ENCODE measurements at places on chromosomes 11 and 22.
A peak's percentile ranks its signal among the peaks of the same experiment; 100 is the strongest.

DNA sequence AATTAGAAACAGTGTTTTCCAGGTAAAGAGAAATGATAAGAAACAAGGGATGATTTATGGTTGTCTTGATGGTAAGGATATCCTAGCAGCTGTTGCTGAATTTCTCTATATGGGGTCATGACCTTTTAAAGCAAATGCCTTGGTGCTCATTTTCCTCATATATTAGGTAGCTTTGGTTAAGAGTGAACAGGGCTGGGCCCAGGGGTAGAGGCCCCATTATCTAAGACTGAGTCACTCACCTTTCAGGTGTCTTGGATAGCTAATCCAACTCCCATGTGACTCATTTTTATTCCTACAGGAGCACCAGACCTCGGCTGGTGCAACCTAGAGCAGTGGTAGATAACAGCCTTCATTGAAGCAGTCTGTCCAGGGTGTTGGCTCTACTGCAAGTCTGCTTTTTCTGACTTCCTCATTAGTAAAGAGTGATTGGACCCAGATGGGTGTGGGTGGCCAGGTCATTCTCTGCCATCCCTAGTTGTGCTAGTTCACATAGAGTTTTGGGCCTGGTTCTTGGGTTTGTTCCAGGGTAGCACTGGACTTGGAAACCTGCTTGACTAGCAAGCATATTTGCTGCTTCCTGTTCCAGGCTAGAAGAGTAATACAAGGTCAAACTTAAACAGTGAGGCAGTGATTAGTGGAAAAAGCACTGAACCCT lies 37.4 kb downstream of the CTNND1 start:
- peak; percentile 46 for DNase-seq

GRCh38 chr11:2298795-2299761 lies 2.6 kb downstream of the C11orf21 start:
- DNase-seq = no peak

DNA sequence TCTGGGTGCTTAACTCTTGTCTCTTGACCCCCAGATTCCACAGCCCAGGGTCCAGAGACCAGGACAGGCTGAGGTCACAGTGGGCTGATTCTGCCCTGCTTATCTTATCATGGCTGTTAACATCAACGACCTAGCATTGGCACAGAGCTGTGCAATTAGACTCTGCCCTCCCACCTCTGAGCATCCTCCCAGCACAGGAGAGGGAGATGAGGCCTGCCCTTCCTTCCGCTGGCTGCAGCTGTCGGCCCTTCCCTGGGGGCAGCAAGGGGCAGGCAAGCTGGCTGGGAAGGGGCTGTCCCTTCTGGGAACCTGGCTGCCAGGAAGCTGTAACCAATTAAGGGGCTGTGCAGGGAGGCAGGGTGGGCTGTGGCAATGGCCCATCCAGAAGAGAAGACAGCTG lies 22.5 kb downstream of the LRRC10B start:
- no peak for DNase-seq

DNA sequence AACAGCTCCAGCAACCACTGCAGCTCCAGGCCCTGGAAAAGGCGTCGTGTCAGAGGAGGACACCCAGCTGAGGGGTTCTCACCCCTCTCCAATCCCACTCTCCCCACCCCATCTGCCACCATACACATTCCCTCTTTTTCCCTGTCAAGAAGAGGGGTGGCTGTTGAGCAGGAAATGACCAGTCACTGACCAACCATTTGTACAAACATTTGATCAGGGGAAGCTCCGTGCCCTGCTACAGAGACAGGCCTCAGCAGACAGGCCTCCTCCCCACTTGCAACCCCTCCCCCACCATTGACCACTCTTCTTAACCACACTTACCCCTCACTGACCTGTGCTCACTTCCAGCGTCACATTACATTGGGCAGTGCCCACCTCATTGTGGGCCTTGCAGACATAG lies 2.3 kb upstream of the VSIG2 start:
- peak; percentile 52 for DNase-seq

GRCh38 chr11:68468217-68468828 lies 7.8 kb downstream of the PPP6R3 start:
- no peak for DNase-seq

- no peak for DNase-seq
Measured at GRCh38 chr11:9193316-9193715, 71.8 kb downstream of the DENND5A start.

DNA sequence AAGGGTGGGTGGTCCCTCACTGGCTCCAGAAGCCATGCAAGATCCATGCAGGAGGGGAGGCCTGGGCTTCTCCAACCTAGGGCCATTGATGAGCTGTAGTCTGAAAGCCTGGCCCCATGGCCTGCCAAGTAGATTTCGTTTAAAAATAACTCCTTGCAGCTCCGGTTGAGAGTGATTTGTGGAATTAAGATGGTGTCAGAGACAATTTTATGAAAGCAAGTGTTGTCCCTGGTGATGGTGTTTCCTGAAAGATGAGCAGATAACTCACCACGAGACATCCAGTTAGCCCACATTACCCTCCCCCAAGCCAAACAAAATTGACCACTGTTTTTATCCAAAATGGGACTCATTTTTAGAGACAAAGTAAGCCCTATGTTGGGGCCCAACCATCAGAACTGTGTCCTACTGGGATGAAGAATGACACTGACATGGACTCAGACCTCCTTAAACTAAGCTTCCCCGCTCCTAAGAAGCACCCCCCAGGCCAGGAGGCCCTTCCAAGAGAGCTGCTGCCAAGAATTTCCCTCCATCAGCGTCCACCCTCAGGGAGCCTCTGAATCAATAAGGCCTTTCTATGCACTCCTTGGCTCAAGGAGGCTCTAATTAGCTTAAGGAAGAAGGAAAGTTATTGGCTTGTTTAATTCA lies 174.2 kb upstream of the NCAM1 start:
- no peak for DNase-seq

DNA sequence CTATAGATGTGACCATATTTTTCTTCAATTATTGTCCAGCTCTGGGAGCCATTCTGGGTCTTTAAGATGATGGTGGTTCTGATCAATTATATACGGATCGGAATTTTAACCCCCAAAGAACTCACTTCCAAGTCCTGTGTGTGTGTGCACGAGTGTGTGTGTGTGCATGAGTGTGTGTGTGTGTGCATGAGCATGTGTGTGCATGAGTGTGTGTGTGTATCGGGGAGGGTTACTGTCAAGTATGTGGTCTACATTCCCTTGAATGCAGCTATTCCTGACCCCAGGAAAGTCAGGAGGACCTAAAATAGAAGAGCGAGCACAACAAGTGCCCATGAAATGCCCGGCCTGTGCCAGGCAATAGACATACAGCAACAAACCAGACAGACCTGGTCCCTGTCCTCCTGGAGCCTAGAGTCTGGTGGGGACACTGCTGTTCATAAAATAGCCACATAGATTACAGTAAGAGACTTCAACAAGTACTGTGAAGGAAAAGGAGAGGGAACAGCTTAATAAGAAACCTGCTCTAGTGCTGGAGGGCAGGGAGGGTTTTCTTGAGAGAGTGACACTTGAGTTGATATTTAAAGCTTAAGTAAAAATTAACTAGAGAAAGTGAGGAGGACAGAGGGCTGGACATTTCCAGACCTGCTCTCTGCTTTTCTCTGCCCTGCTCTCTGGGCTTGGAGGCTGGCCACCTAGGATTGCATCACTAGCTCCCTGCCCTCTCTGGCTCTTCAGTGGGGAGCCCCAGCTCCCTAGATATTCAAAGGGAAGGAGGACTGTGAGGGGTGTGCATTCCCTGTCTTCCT lies 66.1 kb upstream of the SPON1 start:
- no peak for DNase-seq

GRCh38 chr11:78927511-78927910 lies 352.8 kb upstream of the NARS2 start:
- no peak for DNase-seq

DNA sequence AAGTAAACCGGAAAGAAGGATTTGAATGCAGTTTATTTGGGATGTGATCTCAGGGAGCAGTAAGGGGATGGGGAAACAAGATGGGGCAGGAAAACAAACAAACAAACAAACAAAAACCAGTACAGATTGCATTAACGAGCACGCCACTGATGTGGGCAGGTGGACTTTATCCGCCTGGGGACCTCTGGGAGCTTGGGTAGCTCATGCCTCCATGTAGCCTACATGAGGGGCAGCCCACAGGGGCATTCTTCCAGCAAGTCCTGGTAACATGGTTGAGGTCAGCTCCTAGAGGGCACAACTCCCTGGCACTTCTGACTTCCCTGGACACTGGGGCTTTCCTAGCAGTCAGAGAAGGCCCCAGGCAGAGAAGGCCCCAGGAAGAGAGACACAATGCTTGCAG lies 38.6 kb downstream of the C11orf96 start:
- no peak for DNase-seq

DNA sequence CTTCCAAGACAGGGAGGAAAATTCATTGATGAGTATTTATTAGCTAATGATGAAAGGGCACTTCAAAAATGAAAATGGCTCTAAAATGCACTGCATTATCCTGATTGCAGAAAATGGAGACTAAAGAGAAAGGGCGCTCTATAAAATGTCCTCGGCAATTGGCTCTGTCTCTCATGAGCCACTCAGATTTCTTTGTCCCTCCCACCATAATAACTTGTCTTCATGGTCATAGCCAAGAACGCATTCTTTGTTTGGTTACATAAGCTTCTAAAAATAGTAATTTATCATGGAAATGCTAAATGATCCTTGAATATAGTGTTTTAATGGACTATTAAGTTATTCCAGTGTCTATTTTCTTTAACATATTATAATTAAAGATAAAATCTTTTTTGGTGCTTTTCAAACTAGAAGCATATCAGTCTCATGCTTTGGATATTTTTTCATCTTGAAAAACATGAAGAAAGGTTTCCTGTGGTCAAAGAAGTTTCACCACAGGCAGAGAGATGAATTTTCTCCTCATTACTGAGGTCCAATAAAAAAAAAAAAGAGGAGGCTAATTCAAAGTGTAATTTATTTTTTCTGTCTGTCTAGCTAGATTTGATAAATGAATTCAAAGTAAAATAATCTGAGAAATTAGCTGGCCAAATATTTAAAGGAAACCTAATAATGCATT lies 238.1 kb upstream of the BLID start:
- no peak for DNase-seq

DNA sequence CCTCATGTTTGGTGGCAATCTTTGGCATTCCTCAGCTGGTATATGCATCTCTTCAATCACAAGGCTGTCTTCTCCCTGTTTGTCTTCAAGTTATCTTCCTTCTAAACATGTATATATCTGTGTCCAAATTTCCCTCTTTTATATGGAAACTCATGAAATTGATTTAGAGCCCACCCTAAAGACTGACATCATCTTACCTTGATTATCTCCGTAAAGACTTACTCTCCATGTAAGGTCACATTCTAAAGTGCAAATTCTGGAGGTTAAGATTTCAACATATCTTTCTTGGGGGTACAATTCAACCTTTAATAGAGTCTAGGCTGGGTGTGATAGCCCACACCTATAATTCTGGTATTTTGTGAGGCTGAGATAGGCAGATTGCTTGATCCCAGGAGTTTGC lies 215.8 kb upstream of the LRRC4C start:
- no peak for DNase-seq

DNA sequence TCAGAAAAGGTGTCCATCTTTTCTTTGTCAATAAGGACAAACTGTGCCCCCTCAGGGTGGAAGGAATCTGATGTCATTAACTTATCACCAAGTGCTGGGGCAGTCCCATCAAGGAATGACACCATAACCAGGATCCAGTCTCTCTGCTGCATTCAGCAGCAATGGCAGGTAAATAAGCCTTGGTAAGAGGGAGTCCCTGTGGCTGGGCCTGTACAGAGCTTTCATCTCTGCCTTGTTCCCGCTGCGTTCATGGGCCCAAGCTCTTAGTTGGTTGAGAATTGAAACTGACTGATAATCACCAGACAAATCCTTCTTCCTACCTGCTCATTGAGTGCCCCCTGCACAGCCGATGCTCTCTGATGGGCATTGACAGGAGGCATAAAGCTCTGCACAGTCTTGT lies 22.7 kb downstream of the EIF3F start:
- no peak for DNase-seq

- no peak for DNase-seq
Measured at GRCh38 chr22:46047226-46047625, 70.3 kb upstream of the WNT7B start.

DNA sequence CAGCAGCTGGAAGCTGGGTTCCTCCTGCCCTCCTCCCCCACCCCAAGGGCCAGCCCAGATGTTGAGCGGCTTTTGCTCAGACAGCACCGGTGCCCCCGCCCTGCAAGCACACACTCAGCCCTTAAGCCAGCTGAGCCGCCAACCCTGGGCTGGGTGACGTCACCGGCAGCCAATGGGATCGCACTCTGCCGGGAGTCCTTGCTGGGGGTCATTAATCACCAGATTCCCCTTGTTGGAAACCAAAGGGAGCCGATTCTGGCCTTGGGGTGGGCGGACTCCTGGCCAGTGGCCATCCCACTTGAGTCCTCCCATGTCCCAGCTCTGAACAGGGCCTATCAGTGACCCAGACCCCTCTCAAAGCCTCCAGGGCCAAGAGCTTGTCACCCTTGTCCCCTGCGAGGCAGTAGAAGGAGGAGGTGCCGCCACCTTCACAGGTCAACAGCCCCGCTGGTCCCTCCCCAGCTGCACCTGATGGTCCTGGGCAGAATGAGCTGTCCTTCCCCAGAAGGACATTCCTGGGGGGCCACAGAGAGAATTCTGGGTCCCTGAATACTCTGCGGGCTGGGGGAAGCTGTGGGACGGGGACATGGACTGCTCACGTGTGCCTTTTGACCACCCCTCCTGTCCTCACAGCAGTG lies 7.4 kb downstream of the DUSP8 start:
- peak; percentile 67 for DNase-seq

DNA sequence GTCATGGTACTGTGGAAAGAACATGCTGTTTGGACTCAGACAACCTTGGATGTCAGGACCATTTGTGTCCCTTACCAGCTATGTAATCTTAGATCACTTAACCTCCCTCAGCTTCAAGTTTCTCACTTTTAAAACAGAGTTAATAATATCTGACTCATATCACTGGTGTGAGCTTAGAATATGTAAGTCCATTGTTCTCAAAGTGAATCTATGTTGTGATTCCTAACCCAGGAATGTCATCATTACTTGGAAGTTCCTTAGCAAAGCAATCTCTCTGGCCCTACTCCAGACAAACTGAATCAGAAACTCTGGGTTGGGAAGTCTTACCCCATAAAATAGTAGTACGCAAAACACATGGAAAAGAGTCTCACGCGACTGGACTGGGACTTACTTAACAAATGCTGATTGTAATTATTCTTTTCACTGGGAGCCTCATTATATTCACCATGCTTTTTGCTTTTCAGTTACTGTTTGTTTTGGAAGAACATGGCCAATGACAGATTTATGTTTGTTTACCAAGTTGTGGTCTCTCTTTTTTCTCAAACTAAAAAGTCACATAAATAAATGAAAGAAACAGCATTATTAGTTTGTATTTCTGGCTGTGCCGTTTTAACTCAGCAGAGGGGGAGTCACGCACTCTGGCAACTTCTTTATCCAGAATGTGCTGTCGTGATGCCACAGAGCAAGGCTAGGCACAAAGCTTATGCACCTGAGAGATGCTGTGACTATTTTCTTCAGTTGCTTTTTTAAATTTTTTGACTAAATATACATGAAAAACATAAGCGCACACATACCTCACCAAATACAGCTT lies 217.7 kb upstream of the CTSC start:
- DNase-seq = peak; percentile 92

GRCh38 chr11:84455691-84456090 lies 1169.5 kb upstream of the CCDC90B start:
- no peak for DNase-seq
